ENCODE measurements at places on chromosomes 7 and 10.

GRCh38 chr7:134691546-134692343 is 45.1 kb downstream of the BPGM start:
- no peak for DNase-seq

DNA sequence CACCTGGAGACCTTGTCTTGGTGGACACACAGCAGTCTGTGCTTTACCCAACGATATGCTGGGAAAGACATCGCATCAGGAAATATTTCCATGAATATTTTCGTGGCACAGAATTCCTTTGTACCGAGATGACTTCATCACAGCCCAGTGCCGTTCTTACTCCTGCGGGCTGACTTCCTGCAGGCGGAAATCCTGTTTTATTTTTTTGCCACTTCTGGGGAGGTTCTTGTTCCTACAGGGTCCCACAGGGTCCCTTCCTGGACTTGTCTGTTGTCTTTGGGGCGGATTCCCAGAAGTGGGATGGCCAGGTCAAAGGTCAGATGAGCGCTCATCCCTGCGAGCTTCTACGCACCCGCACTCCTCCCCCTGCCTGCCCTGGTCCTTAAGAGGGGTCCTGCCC is 86.5 kb downstream of the DNAJB6 start:
- DNase-seq = no peak

- no peak for DNase-seq
Measured at GRCh38 chr10:62638062-62638477, 166.4 kb upstream of the ADO start.

- DNase-seq = no peak
Measured at GRCh38 chr10:59304521-59305097, 57.7 kb downstream of the FAM13C start.

GRCh38 chr10:118516716-118517115 is 78.7 kb downstream of the PRLHR start:
- no peak for DNase-seq

GRCh38 chr7:149423449-149424110 is 37.3 kb downstream of the ZNF777 start:
- no peak for DNase-seq

- DNase-seq = no peak
Measured at GRCh38 chr7:46626261-46626660, 705.2 kb upstream of the IGFBP3 start.

DNA sequence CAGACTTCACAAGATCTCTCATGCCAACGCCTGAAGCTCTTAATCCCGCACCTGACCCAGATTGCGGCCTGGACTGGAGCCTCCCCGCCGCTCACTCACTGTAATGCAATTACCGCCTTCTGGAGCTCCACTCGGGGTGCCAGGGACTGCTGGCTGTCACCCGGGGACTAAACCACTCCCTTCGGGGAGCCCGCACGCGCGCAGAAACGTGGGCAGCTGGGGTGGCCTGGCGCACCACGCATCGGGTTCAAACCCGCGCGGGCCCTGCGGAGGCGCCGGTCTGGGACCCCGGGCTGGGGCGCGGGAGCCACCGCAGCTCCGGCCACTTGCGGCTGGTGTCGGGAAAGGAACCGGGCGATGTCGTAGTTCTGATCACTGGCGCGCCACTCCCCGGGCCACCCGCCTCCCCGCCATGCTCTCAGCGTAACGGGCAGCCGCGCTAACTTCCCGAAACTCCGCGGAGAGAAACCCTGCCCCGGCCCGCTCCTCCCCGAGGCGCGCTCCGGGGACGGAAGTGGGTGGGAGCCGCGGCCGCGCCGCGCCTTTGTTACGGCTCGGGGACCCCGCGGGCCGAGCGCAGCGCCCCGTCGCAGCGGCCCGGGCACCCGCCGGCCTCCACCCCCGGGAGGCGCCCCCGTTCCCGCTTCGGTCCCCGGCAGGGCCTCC is 100.3 kb upstream of the SVIL start:
- peak; percentile 58 for DNase-seq

GRCh38 chr10:380313-380940 is 245.2 kb downstream of the ZMYND11 start:
- DNase-seq = no peak

DNA sequence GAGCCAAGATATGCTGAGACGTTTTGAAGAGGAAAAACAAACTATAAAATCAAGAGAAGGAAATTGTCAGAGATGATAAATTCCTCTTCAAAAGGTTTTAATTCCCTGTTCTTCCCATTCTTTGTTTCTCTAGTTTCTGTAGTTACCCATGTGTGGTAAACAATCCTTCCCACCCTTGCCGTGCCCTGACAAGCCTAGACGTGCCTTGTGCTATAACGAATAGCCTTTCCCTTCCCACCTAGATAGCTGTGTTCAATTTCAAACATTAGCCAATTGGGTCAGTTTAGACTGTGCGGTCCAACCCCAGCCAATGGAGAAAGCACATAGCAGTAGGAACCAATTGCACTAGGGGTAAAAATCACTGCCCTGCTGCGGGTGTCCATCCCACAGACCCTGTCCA is 138.1 kb downstream of the RALA start:
- DNase-seq = no peak

DNA sequence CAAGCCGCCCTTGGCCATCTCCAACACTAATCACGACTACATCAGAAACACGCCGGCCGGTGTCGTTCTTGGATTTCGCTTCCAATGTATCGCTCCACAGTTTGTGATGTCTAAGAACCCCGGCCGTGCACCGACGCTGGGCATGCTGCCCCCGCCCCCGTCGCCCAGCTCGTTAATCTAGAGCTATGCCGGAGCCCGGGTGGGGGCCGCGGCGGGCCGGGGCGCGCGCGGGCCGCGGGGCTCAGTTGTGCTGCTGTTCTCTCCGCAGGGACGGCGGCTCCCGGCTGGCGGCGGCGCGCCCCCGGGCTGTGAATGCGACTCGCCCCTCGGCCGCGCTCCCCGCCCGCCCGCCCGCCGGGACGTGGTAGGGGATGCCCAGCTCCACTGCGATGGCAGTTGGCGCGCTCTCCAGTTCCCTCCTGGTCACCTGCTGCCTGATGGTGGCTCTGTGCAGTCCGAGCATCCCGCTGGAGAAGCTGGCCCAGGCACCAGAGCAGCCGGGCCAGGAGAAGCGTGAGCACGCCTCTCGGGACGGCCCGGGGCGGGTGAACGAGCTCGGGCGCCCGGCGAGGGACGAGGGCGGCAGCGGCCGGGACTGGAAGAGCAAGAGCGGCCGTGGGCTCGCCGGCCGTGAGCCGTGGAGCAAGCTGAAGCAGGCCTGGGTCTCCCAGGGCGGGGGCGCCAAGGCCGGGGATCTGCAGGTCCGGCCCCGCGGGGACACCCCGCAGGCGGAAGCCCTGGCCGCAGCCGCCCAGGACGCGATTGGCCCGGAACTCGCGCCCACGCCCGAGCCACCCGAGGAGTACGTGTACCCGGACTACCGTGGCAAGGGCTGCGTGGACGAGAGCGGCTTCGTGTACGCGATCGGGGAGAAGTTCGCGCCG is 1.9 kb downstream of the VWC2 start:
- no peak for DNase-seq

GRCh38 chr10:114806562-114807391 is 14.8 kb upstream of the FHIP2A start:
- DNase-seq = no peak

GRCh38 chr10:36141856-36142560 is 499.9 kb upstream of the FZD8 start:
- DNase-seq = no peak

DNA sequence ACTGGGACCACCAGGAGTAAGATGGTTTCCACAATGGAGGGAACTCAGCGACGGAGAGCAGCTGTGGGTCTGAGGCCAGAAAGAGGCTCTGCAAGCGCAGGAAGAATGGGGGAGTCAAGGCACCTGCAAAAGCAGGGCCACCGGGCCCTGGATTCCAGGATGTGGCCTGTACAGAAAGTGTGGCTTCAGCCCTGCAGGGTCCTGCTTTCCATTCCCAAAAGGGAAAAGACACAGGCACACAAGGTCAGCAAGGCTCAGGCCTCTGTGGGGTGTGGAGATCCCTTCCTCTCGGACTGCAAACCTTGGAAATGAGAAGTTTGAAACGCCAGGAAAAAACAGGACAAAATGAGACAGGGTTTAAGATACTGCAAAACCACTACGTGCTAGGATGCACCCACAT is 232.5 kb downstream of the TNS3 start:
- no peak for DNase-seq

- no peak for DNase-seq
Measured at GRCh38 chr10:75238182-75239095, 2.7 kb upstream of the COMTD1 start.

- DNase-seq = no peak
Measured at GRCh38 chr10:61991166-61991565, 89.7 kb downstream of the ARID5B start.

DNA sequence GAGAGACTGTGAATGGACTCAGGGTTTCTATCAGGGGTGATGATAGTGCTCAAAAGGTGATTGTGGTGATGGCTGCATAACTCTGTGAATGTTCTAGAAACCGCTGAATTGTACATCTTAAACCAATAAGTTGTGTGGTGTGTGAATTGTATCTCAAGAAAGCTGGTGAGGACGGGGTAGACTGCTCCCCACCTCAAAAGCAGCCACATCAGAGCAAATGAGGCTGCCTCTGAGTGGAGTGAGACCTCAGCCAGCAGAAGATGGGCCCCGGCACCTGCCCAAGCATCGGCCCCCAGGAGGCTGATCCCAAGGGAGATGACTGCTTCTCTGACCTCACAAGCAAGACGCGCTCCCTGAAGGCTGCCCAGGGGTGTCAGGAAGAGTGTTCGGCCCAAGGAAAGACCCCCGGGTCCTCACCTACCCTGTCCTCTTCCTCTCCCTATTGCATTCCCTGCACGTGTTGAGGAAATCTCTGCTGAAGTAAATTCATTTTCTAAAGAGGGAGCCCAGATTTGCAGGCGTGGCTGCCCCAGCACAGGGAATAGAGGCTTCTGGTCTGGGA is 279.3 kb upstream of the SHH start:
- DNase-seq = no peak

DNA sequence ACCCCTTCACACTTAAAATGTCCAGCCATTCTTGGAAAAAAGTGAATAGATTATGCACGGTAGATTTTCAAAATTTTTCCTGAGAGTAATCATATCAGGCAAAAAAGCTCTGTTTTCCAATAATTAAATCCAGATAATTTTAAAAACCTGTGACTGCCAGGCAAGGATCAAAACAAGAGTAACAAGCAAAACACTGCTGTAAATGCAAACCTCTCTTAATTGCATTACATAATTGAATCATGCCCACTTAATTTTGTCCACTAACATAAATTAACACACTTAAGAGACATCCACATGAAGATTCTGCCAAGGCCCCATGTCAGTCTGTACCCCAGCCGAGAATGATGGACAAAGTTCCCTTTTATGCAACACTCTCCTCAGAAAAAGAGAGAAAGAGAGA is 135.3 kb downstream of the FGFR2 start:
- DNase-seq = no peak

GRCh38 chr7:138208142-138208570 is 131.9 kb downstream of the AKR1D1 start:
- DNase-seq = no peak

DNA sequence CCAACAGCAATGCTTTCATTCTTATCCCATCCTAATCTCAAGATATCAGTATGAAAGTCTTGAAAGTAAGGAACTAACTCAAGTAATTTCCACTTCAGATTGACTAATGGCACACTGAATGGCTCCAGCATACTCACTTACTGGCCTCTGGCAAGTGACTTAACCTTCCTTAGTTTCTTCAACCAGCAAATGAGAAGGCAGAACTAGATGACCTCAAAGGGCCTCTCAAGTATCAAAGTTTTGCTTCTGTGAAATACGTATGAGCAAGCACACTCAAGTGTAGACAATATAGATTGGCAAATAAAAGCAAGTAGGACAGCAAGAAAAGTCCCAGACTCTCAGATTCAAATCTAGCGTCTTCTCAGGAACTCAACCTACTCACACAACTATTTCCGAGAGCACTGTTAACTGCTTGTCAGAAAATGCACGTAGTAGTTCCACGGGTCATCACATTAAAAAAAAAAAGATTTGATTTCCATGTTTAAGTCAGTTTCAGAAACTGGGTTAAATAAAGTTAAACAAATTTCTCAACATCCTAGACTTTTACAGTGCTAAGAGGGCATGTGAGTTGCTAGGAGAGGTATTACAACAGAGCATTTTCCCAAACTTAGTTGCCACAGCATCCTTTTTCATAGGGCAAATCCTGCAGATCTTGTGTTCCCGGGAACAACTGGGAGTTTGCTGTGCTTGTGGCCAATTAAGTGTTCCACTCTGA is 276.9 kb upstream of the KLF14 start:
- no peak for DNase-seq

DNA sequence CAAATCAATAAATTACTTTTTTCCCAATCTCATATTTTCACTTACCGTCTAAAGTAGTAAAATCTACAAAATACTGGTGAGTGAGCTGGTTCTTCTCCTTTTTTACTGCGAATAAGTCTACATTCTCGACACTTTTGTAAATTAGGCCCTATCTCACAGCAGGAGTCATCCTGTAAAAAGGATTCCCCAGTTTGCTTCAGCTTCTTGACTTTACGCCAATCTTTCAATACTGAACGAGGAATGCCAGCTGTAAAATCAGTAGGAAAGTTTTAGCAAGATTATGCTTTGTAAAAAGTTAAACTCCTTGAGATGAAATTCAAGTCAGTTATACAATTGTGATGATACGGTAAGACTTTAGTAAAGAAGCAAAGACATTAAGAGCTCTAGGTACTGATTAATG is 67.3 kb downstream of the NRBF2 start:
- DNase-seq = no peak

DNA sequence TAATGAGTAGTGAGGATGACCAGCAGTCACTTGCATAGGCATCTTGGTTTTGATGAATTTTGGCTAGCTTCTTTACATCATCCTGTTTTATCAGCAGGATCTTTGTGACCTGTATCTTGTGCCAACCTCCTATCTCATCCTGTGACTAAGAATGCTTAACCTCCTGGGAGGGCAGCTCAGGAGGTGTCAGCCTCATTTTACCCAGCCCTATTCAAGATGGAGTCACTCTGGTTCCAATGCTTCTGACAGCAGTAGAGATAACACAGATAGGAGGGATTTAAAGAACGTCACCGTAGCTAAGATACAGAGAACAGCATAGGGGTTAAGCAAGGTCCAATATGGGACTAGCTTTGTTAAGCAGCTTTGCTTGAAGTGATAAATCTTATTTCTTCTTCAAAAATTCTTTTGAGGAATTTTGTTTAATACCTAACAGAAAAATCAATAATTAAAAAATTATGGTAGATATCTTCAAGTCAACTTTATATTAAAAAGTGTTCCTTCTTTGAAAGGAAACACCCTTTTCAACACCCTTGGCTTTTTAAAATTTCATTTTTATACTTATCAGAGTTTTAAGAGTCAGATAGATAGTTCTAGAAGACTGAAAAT is 39.9 kb downstream of the TMEM229A start:
- DNase-seq = no peak

- no peak for DNase-seq
Measured at GRCh38 chr7:115004121-115004520, 82.2 kb downstream of the MDFIC start.
